ENCODE measurements at places on chromosomes 1 and 21.

- no peak for DNase-seq
Observed at GRCh38 chr1:93673163-93673829, 8.3 kb downstream of the BCAR3 start.

GRCh38 chr1:22287946-22288520 is 145.1 kb upstream of the WNT4 start:
- no peak for DNase-seq

DNA sequence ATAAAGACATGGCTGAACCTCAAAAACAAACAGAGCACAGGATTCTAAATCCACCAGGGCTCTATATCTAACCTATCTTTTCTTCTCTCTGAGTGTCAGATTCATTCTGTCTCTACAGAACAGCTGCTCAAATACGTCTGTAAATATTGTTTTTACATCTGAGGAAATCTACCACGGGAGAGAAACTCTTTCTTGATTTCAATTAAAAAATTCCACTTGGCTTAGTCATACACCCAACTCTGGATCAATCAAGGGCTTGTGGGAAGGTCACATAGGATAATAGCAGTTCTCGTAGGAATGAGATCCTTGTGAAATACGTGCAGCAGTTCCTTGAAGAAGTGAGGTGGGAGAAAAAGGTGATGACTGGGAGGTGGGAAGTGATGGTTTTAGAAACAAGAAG is 1355.7 kb upstream of the ADGRL2 start:
- DNase-seq = no peak

DNA sequence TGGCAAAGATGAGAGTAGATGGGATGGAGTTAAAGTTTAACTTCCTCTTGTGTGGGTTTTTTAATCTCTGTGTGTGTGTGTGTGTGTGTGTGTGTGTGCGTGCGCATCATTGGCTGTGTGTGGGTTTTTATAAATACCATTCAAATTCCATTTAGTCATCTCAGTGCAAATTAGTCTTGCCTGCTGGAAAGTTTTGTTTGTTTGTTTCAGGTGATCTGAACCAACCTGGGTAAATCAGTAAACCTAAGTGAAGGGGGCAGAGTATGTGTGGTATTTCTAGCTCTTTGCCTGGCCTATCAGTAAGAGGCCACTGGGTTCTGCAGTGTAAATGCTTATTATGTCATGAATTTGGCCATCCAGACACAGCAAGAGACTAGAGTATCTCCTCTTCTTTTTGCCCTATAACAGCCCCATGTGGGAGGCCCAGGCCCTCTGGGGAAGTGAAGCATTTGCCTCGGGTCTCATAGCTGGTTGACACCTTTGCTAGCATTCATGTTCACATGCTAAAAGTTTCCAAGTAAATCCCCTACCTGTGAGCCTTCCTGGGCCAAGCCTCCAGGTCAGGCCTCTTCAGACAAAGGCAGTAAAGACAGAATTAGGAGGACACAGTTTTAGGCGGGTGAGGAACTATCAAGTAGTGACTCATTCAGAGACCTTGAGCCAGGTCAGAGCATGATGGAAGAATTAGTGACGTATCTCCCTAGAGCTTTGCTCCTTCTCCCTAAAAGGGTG is 14.7 kb downstream of the INTS3 start:
- no peak for DNase-seq

DNA sequence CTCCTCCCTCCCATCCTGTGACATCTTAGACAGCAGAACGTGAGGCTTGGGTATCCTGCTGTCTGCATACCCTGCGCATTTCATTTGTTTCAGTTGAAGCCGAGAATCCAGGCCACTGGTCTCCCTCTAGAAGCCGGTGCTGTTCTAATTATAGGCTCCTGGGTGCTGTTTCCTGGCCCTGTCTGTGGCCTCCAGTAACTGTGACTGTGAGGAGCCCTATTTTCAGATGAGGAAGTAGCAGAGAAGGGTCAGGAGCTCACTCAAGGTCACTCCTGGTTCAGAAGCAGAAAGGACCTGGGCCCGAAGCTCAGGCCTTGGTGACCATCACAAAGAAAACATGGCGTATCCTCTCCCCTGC is 24.0 kb downstream of the COQ8A start:
- DNase-seq = no peak

- no peak for DNase-seq
Observed at GRCh38 chr1:37947364-37947763, 511 bp upstream of the INPP5B start.
